ENCODE measurements at places on chromosomes 1 and 21.

DNA sequence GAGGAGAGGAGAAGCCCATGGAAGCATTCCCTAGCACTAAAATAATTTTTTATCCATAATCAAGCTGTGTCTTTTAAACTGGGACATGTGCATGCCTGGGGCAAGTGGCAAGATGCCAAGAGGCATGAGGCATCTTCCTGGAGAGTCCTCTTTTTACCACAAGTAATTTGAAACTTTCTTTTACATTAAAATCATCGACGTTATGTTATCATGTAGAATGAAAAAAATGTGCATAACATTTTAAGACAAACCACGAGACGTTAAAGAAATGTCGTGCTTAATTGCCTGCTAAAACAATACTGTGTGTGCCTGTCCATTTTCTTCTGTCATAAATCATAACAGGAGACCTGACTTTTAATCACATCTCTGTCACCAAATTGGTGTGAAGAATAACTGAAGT is 1.5 kb downstream of the STYXL2 start:
- no peaks in the 10 kb centered on the region for H3K4me1 ChIP-seq
- DNase-seq = no peak
- H3K27me3 ChIP-seq = no peaks in the 10 kb centered on the region
- no peak overlapping the region for H3K4me3 ChIP-seq

DNA sequence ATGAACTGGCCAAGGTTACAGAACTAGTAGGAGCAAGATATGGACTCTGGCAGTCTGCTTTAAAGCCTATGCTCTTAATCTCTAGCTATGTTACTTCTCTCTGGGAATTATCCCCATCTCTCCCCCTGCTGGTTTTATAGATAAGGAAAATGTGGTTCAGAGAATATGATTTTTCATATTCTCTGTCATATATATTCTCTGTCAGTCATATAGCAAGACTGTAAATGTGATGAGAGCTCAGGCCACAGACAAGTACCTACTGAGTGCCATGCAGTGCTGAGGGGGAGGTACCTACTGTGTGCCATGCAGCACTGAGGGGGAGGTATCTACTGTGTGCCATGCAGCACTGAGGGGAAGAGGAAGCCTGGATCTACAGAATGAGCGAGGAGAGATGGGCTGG is 220.3 kb upstream of the FGGY start:
- no peak overlapping the region for H3K27ac ChIP-seq
- DNase-seq = no peak
- H3K27me3 ChIP-seq = no peaks in the 10 kb centered on the region
- H3K4me3 ChIP-seq = no peak overlapping the region
- no peaks in the 10 kb centered on the region for H3K36me3 ChIP-seq

- no peak for DNase-seq
- no peaks in the 10 kb centered on the region for H3K27me3 ChIP-seq
- peaks cover 54% of the 10 kb centered on the region for H3K4me1 ChIP-seq
- no peaks in the 10 kb centered on the region for H3K36me3 ChIP-seq
- H3K27ac ChIP-seq = peak overlapping the region; percentile 66
These were observed 3.0 kb downstream of the TENT5B start for GRCh38 chr1:27009601-27010197.

DNA sequence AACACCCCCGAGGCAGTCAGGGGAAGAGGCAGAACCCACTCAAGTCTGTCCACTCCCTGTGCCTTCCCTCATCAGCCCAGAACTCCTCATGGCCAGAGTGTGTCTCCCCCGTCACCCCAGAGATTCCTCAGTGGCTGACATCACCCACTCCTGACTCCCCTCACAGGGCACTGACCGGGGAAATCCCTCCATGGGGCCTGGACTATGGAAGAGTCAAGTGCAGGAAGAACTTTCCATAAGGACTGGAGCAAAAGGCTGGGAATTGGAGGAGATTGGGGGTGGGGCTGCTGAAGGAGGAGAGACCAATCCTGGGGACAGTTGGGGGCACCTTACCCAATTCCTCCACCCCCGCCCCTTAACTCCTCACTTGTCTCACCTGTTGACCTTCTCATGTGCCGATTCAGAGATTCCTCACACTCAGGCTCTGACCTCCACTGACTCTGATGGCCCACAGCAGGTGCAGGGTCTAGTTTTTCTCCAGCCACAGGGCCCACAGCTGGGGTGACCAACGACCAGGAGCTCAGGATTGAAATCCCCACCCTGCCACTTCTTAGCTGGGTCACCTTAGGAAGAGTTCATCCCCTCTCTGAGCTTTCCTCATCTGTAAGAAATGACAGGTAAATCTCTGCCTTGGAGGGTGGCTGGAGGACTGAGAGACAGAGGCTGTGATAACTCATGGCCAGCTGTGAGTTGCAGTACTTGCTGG is 481 bp upstream of the EXTL1 start:
- no peak overlapping the region for H3K4me3 ChIP-seq
- H3K36me3 ChIP-seq = no peaks in the 10 kb centered on the region
- no peak overlapping the region for H3K27ac ChIP-seq
- H3K27me3 ChIP-seq = no peaks in the 10 kb centered on the region

DNA sequence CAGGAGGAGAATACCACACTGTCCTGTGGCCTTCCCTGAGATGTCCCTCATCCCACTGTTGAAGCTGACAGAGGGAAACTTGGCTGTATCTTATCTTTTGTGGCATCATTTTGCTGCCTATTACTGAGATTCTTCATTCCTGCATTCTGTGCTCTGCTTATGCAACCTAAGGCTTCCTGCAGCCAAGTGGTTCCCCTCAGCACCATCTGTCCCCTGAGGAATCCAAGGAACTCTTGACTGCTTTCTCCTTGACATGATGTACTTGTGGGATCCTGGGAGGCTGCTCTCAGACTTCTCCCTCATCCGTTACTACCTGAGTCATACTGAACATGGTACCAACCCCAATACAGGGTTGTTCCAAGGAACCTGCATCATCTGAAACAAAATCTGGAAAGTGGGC is 21.1 kb upstream of the RIMKLA start:
- H3K4me1 ChIP-seq = no peaks in the 10 kb centered on the region
- no peak overlapping the region for H3K4me3 ChIP-seq
- H3K36me3 ChIP-seq = no peaks in the 10 kb centered on the region
- no peak for DNase-seq
- no peaks in the 10 kb centered on the region for H3K27me3 ChIP-seq
- H3K27ac ChIP-seq = no peak overlapping the region

- no peaks in the 10 kb centered on the region for H3K36me3 ChIP-seq
- DNase-seq = no peak
- H3K4me3 ChIP-seq = no peak overlapping the region
- peaks cover 5% of the 10 kb centered on the region for H3K27me3 ChIP-seq
- H3K27ac ChIP-seq = no peak overlapping the region
- H3K4me1 ChIP-seq = 0 out of 2 replicates have a peak, but pooled peaks cover 4% of the 10 kb centered on the region
These were observed 3.3 kb upstream of the F3 start for GRCh38 chr1:94544706-94545490.

DNA sequence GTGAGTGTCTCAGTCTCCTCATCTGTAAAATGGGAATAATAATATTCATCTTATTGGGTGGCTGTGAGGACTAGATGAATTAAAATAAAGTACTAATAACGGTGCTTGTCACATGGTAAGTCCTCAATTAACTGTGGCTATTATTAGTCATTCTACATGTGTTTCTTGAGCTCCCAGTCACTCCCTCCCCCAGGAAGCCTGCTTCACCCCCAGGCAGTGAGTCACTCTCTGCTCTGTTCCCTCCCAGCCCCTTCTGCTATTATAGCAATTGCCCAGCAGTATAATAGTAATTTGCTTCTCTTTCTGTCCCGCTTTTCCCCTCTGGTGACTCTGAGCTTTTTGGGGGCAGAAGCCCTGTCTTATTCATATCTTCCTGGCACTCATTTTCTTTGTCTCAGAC is 102.0 kb downstream of the BEND5 start:
- no peaks in the 10 kb centered on the region for H3K36me3 ChIP-seq
- H3K4me3 ChIP-seq = no peak overlapping the region

DNA sequence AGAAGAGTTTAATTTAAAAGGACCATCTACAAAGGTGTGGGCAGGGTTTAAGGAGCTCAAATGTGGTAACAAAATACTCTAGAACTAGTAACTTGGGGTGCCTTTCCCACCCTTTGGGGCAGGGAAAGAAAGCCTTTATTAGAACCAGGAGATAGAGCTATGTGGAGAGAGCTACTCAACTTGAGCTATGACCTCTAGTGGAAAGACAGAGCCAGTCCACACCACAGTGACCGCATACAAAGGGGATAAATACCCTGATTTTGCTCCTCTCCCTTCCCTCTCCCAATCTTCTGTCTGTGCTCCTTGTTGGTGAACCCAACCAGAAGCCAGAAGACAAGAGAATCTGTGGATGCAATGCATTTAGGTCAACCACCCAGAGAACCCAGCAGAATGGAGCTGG is 54.4 kb upstream of the JAK1 start:
- H3K27me3 ChIP-seq = no peaks in the 10 kb centered on the region
- no peak overlapping the region for H3K4me3 ChIP-seq
- no peak overlapping the region for H3K27ac ChIP-seq
- H3K4me1 ChIP-seq = no peaks in the 10 kb centered on the region
- no peaks in the 10 kb centered on the region for H3K36me3 ChIP-seq

- no peak overlapping the region for H3K4me3 ChIP-seq
- no peak for DNase-seq
These were observed 22.9 kb upstream of the ERO1B start for GRCh38 chr1:236304682-236305081.

- H3K4me3 ChIP-seq = no peak overlapping the region
- no peaks in the 10 kb centered on the region for H3K27me3 ChIP-seq
- peak; percentile 25 for DNase-seq
- H3K4me1 ChIP-seq = 0 out of 2 replicates have a peak, but pooled peaks cover 3% of the 10 kb centered on the region
- H3K36me3 ChIP-seq = no peaks in the 10 kb centered on the region
These were observed 28.6 kb upstream of the IFNGR2 start for GRCh38 chr21:33374450-33375096.

DNA sequence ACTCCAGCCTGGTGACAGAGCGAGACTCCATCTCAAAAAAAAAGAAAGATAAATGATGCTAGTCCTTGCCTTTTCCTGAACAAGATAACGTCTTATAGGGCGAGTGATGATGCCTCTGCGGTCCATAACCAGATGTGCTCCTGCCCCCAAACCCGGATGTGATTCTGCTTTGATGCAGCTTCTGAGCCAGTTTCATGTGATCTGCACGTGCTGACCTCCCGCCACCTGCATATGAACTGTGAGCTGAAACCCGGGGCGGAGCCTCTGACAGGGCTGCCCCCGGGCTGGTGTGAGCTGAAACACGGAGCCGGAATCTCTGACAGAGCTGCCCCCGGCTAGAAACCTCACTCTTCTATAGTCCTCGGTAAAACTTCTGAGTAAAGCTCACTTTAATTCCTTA is 1.3 kb downstream of the KRTAP12-4 start:
- no peaks in the 10 kb centered on the region for H3K4me1 ChIP-seq
- no peaks in the 10 kb centered on the region for H3K27me3 ChIP-seq
- H3K4me3 ChIP-seq = no peak overlapping the region
- H3K36me3 ChIP-seq = no peaks in the 10 kb centered on the region
- no peak overlapping the region for H3K27ac ChIP-seq

GRCh38 chr1:33965086-33965485 is 101.2 kb downstream of the HMGB4 start:
- H3K4me3 ChIP-seq = no peak overlapping the region
- no peak for DNase-seq
- no peaks in the 10 kb centered on the region for H3K4me1 ChIP-seq
- H3K36me3 ChIP-seq = no peaks in the 10 kb centered on the region
- no peak overlapping the region for H3K27ac ChIP-seq

DNA sequence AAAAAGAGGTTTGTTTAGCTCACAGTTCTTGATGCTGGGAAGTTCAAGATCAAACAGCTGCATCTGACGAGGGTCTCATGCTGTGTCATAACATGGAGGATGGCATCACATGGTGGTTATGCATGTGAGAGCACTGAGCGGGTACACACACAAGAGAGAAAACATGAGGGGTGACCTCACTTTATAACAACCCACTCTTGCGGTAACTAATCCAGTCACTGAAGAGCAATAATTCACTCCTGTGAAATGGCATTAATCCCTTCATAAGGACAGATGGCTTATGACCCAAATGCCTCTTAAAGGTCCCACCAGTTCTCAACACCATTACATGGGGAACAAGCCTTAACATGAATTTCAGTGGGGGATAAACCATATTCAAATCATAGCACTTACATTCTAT is 23.2 kb upstream of the CHIT1 start:
- H3K4me1 ChIP-seq = no peaks in the 10 kb centered on the region
- H3K27me3 ChIP-seq = peaks cover 18% of the 10 kb centered on the region
- H3K4me3 ChIP-seq = no peak overlapping the region
- no peak for DNase-seq
- H3K36me3 ChIP-seq = no peaks in the 10 kb centered on the region

- DNase-seq = no peak
- no peaks in the 10 kb centered on the region for H3K27me3 ChIP-seq
- H3K4me1 ChIP-seq = no peaks in the 10 kb centered on the region
- no peaks in the 10 kb centered on the region for H3K36me3 ChIP-seq
These were observed 340.2 kb upstream of the ADAMTS5 start for GRCh38 chr21:27306791-27307775.

DNA sequence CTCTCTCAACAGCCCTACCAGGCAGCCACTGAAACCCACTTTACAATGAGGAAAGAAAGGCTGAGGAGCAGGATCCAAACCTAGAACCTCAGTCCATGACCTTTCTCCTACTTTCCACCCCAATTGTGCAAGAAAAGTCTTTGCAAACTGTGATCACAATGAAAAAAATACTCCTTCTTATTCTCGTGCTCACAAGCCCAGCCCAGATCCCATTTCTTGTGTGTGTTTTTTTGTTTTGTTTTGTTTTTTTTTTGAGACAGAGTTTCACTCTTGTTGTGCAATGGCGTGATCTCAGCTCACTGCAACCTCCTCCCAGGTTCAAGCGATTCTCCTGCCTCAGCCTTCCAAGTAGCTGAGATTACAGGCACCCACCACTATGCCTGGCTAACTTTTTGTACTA is 97.7 kb downstream of the CRYAA start:
- no peaks in the 10 kb centered on the region for H3K36me3 ChIP-seq
- DNase-seq = no peak
- no peaks in the 10 kb centered on the region for H3K4me1 ChIP-seq
- H3K27me3 ChIP-seq = no peaks in the 10 kb centered on the region
- H3K27ac ChIP-seq = no peak overlapping the region

DNA sequence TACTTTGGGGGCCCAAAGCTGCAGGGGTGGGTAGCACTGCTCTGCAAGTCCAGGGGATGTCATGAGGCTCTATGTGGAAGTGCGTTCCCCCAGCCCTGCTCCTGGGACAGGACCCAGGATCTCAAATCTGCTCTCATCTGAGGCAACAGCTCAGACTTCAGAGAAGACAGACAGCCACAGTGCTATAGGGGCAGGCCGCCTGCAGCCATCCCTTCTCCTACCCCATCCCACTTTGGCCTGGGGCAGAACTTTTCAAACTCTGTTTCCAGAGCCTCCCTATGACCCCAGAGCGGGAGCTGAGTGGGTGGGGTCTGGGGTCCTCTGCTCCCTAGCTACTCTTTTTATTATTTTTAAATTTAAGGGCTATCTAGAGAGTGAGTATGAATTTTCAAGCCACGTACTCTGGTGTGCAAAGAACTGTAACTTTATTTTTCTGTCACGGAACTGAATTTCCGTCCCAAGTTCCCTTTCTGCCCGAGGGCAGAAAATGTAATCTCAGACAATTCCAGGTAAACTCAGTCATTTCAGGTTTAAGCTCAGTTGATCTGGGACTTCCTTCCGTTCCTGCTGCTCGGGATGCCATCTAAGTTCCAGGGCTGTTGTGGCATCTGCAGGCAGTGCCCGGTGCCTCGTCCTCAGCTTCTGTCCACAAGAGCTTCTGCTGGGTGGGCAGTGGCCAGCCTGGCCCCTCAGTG is 98.3 kb downstream of the ACTL8 start:
- H3K27me3 ChIP-seq = no peaks in the 10 kb centered on the region
- no peak overlapping the region for H3K4me3 ChIP-seq
- no peak for DNase-seq
- H3K27ac ChIP-seq = no peak overlapping the region
- no peaks in the 10 kb centered on the region for H3K4me1 ChIP-seq

Measured in Panc1 (cell line).